ENCODE measurements at places on chromosomes 16 and 17.

DNA sequence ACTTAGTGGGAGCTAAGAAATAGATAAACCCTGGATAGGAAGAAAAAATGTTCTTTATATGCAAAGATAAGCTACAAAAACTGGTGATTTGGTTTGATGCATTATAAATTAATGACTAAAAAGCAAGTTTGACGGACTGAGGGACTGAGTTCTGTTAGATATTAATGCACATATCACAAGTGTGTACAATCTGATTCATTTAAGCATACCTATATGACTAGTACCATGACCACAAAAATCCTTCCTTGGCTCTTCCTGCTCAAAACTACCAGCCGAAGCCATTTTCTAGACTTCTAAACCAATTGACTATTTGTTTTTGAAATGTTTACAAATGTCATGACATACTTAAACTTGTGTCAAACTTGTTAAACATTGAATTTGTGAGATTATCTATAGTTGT lies 374.5 kb upstream of the MON1B start:
- no peaks in the 10 kb centered on the region for H3K4me1 ChIP-seq
- no peak overlapping the region for H3K4me3 ChIP-seq
- H3K27ac ChIP-seq, result no peak overlapping the region
- no peaks in the 10 kb centered on the region for H3K36me3 ChIP-seq

DNA sequence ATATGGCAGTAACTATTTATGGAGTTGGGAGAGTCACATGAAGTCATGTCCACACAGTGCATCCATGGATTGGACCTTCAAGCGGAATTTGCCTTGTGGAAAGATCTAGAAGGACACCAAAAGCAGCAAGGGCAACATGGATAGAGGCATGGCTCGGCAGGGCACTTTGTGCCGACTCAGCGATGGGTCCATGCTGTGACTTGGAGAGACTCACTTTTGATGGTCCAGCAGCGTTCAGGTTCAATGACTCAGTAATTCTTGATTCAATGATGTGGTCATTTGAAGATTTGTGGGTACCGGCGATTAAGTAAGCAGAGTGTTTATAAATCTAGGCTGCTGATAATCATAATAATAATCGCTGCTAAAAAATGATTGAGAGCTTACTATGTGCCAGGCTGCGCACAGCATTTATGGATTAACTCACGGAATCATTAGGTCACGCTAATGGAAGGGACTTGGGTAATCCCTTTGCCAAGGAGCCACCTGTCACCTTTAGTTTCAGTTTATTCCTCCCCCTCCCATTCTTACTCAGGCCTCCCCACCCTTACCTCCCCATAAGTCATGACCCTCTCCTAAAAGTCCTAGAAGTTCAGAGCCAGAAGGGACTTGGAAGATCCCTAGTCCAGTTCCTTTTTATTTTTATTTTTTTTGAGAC lies 127.5 kb upstream of the CRHR1 start:
- no peaks in the 10 kb centered on the region for H3K27me3 ChIP-seq
- no peak for DNase-seq
- H3K4me1 ChIP-seq, result no peaks in the 10 kb centered on the region
- no peak overlapping the region for H3K4me3 ChIP-seq
- H3K36me3 ChIP-seq, result no peaks in the 10 kb centered on the region
- H3K27ac ChIP-seq, result no peak overlapping the region

GRCh38 chr17:69916761-69917160 lies 158.3 kb upstream of the KCNJ16 start:
- no peaks in the 10 kb centered on the region for H3K27me3 ChIP-seq
- no peak overlapping the region for H3K4me3 ChIP-seq
- H3K36me3 ChIP-seq, result no peaks in the 10 kb centered on the region
- DNase-seq, result no peak

- H3K27ac ChIP-seq, result no peak overlapping the region
- no peaks in the 10 kb centered on the region for H3K27me3 ChIP-seq
- no peaks in the 10 kb centered on the region for H3K4me1 ChIP-seq
- H3K36me3 ChIP-seq, result no peaks in the 10 kb centered on the region
- no peak for DNase-seq
- H3K4me3 ChIP-seq, result no peak overlapping the region
These were observed 10.9 kb downstream of the SLC43A2 start for GRCh38 chr17:1617620-1618174.

DNA sequence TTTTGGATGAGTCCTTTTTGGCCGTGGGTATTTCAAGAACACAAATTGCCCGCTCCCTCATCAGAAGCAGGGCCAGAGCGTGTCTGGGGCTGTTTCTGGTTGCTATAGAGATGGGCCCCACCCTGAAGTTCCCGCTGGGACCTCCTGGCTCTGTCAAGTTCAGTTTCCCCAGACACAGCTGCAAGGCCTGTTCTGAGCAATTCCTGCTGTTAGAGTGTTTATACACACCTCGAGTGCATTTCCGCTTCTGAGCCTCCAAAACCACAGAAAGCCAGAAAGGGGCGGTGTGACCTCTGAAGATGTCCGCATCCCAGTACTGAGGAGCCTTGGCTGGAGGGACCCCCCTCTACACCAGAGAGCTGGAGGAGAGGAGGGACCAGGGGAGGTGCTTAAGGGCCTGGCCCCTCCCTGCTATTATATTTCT lies 9.3 kb upstream of the WBP2 start:
- no peaks in the 10 kb centered on the region for H3K36me3 ChIP-seq
- no peak overlapping the region for H3K27ac ChIP-seq
- no peaks in the 10 kb centered on the region for H3K27me3 ChIP-seq
- peaks cover 9% of the 10 kb centered on the region for H3K4me1 ChIP-seq
- H3K4me3 ChIP-seq, result no peak overlapping the region

DNA sequence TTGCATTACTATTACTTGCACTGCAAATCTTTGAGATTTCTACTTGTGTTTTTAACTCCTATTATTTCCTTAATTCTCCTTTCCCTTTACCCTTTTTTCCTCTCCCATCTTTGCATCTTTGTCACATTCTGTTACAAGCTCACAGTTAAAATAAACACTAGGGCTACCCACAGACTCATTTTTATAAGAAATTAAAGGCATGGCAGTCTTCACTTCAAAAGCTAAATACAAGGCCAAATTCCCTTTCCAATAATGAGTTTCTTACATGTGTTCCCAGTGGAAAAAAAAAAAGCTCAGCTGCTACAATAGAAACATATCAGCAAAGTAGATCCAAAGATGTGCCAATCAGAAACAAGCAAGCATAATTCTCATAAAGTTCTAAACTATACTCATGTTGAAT lies 3.7 kb upstream of the BRIP1 start:
- no peak overlapping the region for H3K27ac ChIP-seq
- DNase-seq, result no peak
- H3K27me3 ChIP-seq, result no peaks in the 10 kb centered on the region
- peaks cover 36% of the 10 kb centered on the region for H3K36me3 ChIP-seq
- H3K4me1 ChIP-seq, result peaks cover 18% of the 10 kb centered on the region

DNA sequence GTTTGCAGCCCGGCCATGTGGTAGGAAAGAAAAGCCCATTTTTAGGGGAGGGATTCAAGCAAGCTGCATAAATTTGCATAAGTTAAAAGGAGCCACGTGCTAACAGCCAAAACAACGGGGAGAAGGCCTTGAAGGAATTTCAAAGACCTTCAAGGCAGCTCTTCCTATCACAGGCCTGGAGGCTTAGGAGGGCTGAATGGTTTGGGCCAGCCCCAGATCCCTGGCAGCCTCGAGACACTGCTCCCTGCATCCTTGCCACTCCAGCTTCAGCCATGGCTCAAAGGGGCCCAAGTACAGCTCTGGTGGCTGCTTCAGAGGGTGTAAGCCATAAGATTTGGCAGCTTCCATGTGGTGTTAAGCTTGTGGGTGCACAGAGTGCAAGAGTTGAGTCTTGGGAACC lies 22.6 kb downstream of the PRDM7 start:
- no peak for DNase-seq
- no peaks in the 10 kb centered on the region for H3K4me1 ChIP-seq
- no peak overlapping the region for H3K27ac ChIP-seq
- no peak overlapping the region for H3K4me3 ChIP-seq
- no peaks in the 10 kb centered on the region for H3K27me3 ChIP-seq

GRCh38 chr16:12801511-12802042 lies 2.1 kb downstream of the CPPED1 start:
- no peak for DNase-seq
- H3K4me3 ChIP-seq, result no peak overlapping the region
- no peaks in the 10 kb centered on the region for H3K36me3 ChIP-seq
- H3K27me3 ChIP-seq, result no peaks in the 10 kb centered on the region
- no peak overlapping the region for H3K27ac ChIP-seq
- peaks cover 8% of the 10 kb centered on the region for H3K4me1 ChIP-seq

DNA sequence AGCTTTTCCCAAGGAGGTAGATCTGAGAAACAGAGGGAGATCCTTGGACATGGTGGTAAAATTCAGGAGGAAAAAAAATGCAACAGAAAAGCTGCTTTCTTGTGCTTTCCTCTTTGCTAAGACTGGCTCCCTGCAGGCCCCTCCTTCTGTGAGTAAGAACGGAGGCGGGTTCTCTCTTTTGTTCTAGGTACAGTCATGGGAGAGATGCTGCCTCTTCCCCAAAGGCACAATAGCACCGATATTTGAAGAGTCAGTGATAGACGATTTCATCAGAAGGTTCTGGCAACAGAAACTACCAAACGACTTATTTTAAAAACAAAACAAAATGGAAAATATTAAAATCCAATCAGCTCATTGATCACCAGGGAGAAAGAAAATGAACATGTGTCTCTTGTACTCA lies 32.6 kb upstream of the KIFC3 start:
- no peak for DNase-seq
- H3K27me3 ChIP-seq, result no peaks in the 10 kb centered on the region
- H3K27ac ChIP-seq, result no peak overlapping the region
- H3K36me3 ChIP-seq, result no peaks in the 10 kb centered on the region

- peaks cover 5% of the 10 kb centered on the region for H3K36me3 ChIP-seq
These were observed 53.3 kb downstream of the HIC1 start for GRCh38 chr17:2108170-2108569.

DNA sequence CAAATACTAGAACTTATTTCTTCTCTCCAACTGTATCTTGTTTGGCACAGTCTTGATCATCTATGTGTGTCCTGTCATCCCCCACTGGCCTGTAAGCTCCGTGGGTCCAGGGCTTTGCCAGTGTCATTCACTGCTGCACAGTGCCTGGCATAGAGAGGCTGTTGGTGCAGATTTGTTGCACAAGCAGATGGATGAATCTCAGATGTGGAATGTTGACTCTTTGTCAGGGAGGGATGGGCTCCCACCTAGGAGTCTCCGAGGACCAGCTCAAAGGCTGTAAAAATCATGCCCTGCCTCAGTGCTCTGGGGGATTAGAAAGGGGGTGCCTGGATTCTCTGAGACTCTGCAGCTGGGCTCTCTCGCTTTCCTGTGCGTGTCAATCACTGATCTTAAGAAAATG lies 60.6 kb downstream of the RAB11FIP4 start:
- H3K4me1 ChIP-seq, result no peaks in the 10 kb centered on the region
- H3K36me3 ChIP-seq, result no peaks in the 10 kb centered on the region
- no peak overlapping the region for H3K27ac ChIP-seq
- no peak for DNase-seq
- no peak overlapping the region for H3K4me3 ChIP-seq

DNA sequence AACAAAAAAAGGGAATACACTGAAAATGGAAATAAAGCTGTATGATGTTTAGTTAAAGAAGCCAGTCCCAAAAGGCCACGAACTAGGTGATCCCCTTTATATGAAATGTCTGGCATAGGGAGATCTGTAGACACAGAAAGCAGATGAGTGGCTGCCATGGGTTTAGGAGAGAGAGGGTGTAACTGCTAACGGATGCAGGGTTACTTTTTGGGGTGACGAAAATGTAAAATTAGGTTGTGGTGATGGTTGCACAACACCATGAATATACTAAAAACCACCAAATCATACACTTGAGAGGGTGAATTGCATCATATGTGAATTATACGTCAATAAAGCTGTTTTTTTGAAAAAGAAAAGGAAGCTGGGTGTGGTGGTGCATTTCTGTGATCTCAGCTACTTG lies 99.6 kb downstream of the ADCY9 start:
- H3K4me3 ChIP-seq, result no peak overlapping the region
- DNase-seq, result no peak
- H3K4me1 ChIP-seq, result no peaks in the 10 kb centered on the region
- no peaks in the 10 kb centered on the region for H3K27me3 ChIP-seq
- no peaks in the 10 kb centered on the region for H3K36me3 ChIP-seq

DNA sequence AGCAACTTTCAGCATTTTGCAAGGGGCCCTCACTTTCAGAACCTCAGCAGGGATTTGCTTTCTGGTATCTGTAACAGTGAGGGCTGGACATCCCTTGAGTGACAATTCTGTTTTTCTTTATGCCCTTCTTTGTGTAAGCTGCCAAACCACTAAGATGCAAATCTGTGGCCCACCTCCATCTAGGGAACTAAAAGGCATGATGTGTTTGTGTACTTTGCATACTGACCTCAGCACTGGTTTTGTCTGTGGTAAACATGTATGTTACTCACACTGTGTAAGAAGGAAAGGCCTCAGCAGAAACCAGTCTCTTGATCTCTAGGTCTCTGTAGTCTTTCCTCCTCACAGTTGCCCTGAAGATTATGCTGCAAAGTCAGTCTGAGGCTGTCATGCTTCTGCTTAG lies 396.6 kb upstream of the DYNLRB2 start:
- no peak for DNase-seq
- no peak overlapping the region for H3K4me3 ChIP-seq
- no peak overlapping the region for H3K27ac ChIP-seq

- no peaks in the 10 kb centered on the region for H3K4me1 ChIP-seq
- DNase-seq, result no peak
- H3K4me3 ChIP-seq, result no peak overlapping the region
- H3K36me3 ChIP-seq, result no peaks in the 10 kb centered on the region
- no peak overlapping the region for H3K27ac ChIP-seq
- H3K27me3 ChIP-seq, result no peaks in the 10 kb centered on the region
These were observed 14.6 kb downstream of the CNGB1 start for GRCh38 chr16:57956270-57956808.

GRCh38 chr17:66976781-66977201 lies 12.3 kb downstream of the CACNG4 start:
- no peaks in the 10 kb centered on the region for H3K36me3 ChIP-seq
- H3K4me1 ChIP-seq, result no peaks in the 10 kb centered on the region

DNA sequence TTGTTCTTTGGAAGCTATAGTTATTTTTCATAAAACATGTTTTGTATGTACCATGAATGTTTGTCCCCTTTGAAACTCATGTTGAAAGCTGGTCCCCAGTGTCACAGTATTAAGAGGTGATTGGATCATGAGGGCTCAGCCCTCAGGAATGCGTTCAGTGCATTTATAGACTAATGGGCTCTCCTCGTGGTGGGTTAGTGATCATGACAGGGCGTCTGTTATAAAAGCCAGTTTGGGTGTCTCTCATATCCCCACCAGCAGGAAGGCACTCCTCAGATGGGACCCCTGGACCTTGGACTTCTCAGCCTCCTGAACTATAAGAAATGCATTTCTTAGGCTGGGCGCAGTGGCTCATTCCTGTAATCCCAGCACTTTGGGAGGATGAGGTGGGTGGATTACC lies 10.4 kb downstream of the BANP start:
- no peaks in the 10 kb centered on the region for H3K27me3 ChIP-seq
- H3K4me3 ChIP-seq, result no peak overlapping the region
- peaks cover 70% of the 10 kb centered on the region for H3K4me1 ChIP-seq
- no peak overlapping the region for H3K27ac ChIP-seq

- no peak overlapping the region for H3K4me3 ChIP-seq
- DNase-seq, result no peak
- no peak overlapping the region for H3K27ac ChIP-seq
- no peaks in the 10 kb centered on the region for H3K4me1 ChIP-seq
- H3K27me3 ChIP-seq, result no peaks in the 10 kb centered on the region
- H3K36me3 ChIP-seq, result no peaks in the 10 kb centered on the region
These were observed 8.2 kb downstream of the NTHL1 start for GRCh38 chr16:2039274-2040031.
